ENCODE measurements at places on chromosomes 4 and X.

GRCh38 chrX:48769230-48769629 lies 7.7 kb downstream of the GLOD5 start:
- no peak for DNase-seq

DNA sequence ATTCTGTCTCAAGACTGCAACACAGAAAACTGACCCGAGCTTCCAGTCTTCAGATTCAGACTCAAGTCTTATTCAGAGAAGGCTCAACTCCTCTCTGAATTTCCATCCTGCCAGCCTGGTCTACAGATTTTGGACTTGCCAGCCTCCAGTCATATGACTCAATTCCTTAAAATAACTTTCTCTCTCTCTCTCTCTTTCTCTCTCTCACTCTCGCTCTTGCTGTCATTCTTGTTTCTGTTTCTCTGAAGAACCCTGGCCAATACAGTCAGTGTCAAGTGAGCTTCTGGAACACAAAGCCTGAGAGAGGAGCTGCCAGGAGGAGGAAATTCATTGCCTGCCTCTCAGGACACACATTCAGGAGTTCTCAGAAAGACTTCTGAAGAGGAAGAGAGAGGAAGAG lies 154.9 kb downstream of the PARM1 start:
- DNase-seq = no peak

DNA sequence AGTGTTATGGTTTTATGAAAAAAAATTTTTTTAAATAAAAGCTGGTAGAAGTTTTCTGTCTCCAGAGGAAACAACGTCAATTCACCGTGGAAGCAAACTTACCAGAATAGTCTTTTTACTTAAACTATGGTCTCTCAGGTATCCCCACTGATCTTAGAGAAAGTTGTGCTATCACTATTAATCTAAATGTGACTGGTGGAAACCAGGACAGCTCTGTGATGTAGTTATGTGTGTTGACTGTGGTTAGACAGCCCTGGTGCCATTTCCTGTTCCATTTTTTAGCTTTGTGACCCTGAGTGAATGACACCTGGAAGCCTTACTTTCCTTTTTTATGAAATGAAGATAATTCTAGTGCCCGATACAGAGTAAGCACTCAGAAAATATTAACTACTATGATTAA lies 111.8 kb upstream of the HUWE1 start:
- DNase-seq = no peak

- DNase-seq = no peak
Observed at GRCh38 chr4:148780426-148781005, 338.3 kb upstream of the NR3C2 start.

- peak; percentile 54 for DNase-seq
Observed at GRCh38 chr4:179605196-179605595, 2163.0 kb upstream of the AGA start.

DNA sequence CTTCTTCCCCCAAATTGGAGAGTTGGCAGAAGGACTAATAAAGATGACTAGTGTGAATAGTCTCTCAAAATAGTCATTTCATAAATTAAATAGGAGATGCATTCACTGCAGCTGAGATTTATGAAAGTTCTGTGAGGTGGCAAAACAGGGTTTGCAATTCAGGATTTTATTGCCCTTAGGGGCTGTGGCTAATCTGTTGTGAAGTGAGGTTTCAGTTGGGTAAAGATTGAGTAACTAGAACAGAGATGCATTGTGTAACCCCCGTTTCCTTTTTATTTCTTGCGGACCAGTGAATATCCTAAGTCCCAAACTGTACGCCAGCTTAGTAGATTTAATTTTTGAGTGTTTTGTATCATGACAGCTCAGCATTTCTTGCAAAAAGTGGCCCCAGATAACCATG lies 16.2 kb upstream of the SCRG1 start:
- no peak for DNase-seq

DNA sequence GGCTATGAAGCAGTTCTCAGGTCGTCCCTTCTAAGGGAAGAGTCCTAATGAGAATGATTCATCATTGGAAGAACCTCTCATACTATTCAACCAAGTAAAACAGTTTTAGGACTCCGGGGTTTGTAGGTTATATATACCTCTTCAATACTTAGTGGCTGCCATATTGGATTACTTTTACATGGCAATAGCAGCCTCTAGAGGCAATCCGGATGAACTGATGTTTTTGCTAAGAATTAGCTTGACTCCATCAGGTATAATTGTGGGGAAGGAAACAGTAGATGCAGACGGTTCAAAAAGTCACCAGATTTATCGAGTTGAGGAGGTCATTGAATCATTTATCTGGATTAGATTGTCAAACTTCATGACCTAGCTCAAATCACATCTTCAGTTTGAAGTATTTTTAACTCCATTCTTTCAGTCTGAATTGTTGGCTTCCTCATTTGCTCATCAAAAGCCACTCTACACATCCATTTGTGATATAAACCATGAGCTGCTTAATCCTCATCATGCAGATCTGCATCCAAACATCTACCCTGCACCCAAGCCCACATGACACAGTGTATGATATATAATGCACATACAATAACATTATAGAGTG lies 28.4 kb downstream of the GUCY1B1 start:
- DNase-seq = no peak

DNA sequence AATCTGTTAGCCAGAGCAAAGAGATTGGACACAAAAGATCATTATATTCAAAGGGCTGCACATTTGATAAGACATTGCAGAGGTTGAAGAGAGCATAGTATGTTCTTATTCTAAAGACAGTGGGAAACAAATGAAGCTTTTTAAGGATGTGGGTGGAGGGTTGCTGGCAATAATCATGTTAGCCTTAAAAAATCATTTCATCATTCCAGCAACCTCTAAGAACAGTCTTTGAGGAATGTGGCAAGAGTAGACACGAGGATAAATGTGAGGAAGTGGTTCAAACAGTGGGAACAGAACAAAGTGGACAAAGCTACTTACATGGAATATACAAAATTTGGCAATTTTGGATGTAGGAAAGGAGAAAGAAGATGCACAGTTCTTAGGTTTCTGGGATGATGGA lies 167.3 kb upstream of the SPRY1 start:
- DNase-seq = no peak

GRCh38 chr4:188092824-188093223 lies 16.6 kb downstream of the TRIML2 start:
- no peak for DNase-seq

DNA sequence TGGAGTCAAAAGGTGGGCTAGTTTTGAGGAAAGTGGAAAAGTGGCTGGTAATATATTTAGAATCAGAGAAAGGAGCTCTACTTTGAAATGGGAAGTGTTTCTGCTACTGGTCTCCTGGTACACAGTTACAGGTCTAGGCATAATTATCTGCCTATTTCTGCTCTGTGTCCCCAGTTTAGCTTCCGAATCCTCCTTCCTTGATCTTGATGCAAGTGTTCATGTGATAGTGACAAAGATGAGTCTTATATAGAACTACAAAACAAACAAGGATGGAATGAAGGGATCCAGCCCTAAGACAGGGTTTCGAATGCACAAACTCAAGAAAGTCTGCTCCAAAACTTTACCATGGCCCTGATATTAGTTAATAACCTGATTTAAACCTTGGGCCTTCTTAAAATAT lies 580.2 kb downstream of the INPP4B start:
- no peak for DNase-seq

GRCh38 chr4:65120287-65120686 lies 550.0 kb downstream of the EPHA5 start:
- no peak for DNase-seq

DNA sequence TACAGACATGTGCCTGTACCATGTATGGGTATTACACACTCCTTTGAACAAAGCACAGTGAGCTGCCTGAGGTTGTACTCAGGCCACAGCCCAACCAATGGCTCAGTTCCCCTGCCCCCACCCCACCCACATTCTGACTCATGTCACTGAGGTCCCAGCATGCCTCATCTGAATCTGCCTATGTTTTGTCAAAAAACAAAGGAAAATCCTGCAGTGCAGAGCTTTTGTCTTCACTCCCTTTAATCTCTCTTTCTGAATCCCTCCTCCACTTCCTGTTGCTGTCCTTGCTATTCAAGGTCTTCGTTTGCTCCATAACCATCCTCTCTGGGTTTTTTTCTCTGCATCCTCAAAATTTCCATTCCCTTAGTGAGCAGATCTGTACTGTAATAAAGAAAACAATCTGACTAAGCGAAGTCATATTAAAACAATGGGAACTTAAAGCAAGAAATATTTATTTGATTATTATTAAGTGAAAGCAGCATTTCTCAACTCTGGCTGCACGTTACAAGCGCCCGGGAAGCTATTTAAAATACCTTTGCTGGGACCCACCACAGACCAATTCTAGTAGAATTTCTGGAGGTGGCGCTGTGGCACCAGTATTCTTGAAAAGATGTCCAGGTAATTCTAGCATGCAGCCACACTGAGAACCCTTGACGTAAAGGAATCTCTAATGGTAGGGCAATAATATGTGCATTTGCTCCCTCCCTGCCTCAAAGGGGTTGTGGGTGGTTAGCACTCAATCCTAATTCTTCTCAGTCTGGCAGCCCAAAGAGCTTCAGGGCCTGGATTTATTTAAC lies 8.7 kb downstream of the GUCY2F start:
- no peak for DNase-seq

GRCh38 chrX:131219271-131219670 lies 69.8 kb downstream of the IGSF1 start:
- DNase-seq = no peak

GRCh38 chr4:47835494-47835893 lies 2.4 kb downstream of the CORIN start:
- DNase-seq = no peak

- no peak for DNase-seq
Observed at GRCh38 chrX:1455948-1456280, 3.2 kb upstream of the ASMTL start.

DNA sequence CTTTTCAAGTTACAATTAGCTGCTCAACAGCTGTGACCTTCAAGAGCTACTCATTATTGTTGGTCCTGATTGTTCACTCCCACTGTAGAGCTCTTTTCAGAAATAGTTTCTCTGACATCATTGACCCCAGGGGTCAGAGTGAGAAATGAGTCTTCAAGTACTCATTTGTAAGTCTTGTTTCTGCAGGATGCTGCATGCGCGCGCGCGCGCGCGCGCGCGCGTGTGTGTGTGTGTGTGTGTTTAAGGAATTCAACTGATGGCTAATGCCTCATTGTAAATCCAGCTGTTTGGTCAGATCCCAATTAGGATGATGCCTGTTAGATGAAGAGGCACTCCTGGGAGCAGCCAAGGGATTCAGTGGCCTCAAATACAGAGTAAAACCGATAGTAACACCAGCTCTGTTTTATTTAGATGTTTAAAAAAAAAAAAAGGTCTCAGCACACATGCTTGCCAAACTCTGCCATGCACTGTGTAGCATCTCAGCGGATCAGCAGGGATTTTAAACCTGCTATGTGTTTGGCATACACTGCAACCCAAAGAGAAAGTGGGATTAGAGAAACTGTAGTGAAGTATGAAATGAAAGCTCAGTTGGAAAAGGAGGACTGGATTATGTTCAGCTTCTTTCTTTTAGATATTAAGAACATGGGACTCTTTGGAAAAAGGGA lies 332.3 kb downstream of the ADGRL3 start:
- DNase-seq = no peak

- DNase-seq = no peak
Observed at GRCh38 chr4:21991050-21991449, 42.5 kb upstream of the KCNIP4 start.

- no peak for DNase-seq
Observed at GRCh38 chr4:153259661-153260060, 55.4 kb downstream of the TRIM2 start.

- DNase-seq = peak; percentile 11
Observed at GRCh38 chr4:94934201-94934600, 176.4 kb downstream of the BMPR1B start.

DNA sequence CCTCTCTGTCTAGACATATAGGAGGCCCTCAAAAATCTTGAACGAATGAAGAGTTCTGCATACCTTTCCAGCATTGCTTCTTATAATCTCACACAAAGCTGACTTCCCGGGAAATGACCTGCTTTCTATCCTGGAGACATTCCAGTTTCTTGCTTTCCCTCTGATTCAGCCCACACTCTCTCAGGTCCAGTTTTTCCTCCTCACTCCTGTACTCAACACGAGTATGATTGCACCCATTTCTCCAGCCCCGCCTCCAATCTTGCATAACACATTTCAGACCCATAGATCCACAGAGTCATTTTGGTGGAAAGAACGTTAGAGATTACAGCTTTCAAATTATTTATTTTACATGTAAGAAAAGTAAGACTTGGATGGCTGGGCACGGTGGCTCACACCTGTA lies 127.5 kb upstream of the TLR3 start:
- DNase-seq = no peak

DNA sequence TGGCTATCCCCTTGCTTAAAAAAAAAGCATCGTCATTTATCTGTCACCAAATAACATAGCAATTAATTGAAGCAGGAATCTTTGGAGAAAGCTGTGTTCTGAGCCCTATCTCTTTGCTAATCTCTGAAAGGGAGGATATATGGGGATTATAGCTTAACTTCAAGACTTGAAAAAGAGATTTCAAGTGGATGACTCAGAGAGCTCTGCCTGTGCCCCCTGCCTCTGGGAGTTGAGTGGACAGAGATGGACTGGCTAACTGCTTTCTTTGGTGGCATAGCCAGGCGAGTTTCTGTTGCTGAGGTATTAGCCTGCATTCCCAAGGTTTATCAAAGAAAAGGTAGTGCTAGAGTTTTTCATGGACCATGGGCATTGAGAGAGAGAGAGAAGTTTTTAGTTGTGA lies 91.6 kb downstream of the DDIT4L start:
- no peak for DNase-seq

- DNase-seq = no peak
Observed at GRCh38 chr4:166994686-166995085, 239.6 kb downstream of the SPOCK3 start.

DNA sequence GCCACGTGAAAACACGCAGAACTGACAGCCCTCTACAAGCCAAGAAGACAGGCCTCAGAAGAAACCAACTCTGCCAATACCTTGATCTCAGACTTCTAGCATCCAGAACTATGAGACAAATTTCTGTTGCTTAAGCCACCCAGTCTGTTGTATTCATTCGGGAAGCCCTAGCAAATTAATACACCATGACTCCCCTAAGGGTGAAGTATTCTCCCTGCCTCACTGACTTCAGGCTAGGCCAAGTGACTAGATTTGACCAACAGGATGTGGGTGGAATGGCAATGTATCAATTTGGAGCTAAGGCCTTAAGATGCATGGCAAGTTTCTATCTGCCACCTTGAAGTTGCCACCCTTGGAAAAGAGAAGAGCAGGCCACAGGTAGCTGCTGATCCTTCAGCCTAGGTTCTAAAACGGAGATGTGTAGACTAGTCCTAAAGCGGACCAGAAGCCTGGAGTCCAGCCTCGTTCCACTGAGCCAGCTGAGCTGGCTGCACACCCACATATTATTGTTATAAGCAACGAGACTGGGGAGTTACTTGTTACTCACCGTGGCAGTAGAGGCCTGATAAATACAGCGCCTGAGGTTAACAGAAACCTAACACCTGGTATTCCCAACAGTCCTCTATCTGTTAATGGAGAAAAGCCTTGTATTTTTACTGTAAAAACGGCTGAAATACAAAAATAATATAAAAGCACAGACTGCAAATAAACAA lies 16.4 kb downstream of the SCARB2 start:
- no peak for DNase-seq

- no peak for DNase-seq
Observed at GRCh38 chrX:38516196-38516774, 45.1 kb upstream of the TSPAN7 start.
